Mesenteric fat pad (tissue), 1 donor: ENCODE measurements at places on chromosomes 4 and X. TPM values are rescaled to one million over a fixed set of nuclear protein-coding genes. Genes with fewer than 3 reads are reported as not detected.

- no peak for DNase-seq
Measured at GRCh38 chrX:13764765-13765164, 30.2 kb downstream of the OFD1 start.

GRCh38 chrX:137749246-137749645 is 183.3 kb downstream of the ZIC3 start:
- no peak for DNase-seq

GRCh38 chrX:107729558-107730297 is 45.9 kb downstream of the TSC22D3 start:
- no peak for DNase-seq

GRCh38 chr4:158793021-158793420 is 24.2 kb downstream of the FNIP2 start:
- DNase-seq, result no peak

- DNase-seq, result no peak
Measured at GRCh38 chr4:74858921-74859562, 64.7 kb upstream of the BTC start.

NOX1 gene
- total RNA-seq, result not detected

GPR173 gene
- total RNA-seq, result 1.9 TPM
